ENCODE measurements at places on chromosomes 3 and 15.

DNA sequence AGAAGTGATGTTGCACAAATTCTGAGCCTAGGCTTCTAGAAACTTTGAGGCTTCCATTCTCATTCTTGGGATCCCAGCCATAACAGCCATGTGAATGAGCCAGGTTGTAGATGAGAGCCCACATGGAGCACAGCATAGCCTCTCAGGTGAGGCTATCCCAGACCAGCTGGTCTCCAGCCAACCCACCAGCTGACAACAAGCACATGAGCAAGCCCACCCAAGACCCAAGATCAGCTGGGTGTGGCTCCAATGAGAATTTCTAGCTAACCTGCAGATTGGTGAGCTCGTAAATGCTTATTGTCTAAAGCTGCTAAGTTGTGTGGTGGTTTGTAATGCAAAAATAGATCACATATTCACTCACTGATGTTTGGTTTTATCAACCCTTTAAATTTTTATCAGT, 14.4 kb downstream of the KY start:
- DNase-seq: no peak

DNA sequence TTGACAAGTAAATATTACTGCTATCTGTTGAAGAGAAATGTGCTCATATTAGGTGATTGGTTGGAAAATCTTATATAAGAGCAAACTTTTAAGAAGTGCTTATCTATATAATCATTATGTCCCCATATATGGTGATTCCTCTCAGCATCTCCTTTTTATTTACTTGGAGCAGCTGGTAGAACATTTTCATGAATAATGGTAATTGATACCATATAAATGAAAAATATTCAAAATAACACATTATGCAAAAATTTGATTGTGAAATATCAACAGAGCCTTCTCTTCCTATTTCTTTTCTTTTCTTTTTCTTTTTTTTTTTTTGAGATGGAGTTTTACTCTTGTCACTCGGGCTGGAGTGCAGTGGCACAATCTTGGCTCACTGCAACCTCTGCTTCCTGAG, 56.2 kb downstream of the ROBO2 start:
- no peak for DNase-seq

DNA sequence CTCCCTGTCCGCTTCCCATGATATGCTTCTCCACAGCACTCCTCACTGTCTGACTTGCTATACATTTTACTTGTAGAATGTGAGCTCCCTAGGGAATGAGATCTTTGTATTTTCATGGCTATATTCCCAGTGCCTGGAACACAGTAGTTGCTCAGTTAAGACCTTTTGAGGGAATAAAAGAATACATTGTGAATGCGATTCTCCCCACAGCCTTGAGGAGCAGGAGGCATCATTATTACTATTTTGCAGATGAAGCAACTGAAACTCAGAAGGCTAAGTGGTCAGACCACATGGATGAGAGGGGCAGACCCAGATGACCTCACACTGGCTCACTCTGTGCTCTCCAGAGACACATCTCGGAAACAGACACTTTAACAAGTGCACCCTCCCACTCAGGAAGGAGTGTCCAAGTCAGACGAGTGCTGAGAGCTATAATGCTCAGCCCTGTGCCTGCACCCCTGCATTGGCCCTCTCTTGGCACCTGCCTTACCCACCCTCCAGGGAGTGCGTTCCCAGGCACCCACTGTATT, 46.8 kb downstream of the SST start:
- no peak for DNase-seq

DNA sequence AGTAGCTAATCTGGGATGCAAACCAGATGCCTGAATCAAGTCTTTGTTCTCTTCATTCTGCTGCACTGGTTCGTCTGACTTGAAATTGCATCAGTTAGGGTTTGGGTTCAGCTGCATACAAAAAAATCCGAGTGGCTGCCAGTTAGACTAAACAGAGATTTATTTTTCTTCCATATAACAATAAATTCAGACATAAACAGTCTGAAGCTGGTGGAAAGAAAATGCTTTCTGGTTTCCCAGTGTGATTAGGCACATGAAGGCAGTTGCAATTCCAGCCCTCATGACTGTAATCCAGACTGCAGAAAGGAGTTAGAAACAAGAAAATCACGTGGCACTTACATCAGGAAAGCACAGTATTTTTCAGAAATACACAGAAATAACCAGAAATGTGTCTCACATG, 930.7 kb downstream of the MCTP2 start:
- no peak for DNase-seq

- no peak for DNase-seq
Observed at GRCh38 chr3:49740427-49740826, 16.7 kb upstream of the GMPPB start.

- no peak for DNase-seq
Observed at GRCh38 chr15:62998262-62998890, 44.2 kb upstream of the TPM1 start.

GRCh38 chr15:81091889-81092558, 42.0 kb upstream of the CFAP161 start:
- DNase-seq: no peak

DNA sequence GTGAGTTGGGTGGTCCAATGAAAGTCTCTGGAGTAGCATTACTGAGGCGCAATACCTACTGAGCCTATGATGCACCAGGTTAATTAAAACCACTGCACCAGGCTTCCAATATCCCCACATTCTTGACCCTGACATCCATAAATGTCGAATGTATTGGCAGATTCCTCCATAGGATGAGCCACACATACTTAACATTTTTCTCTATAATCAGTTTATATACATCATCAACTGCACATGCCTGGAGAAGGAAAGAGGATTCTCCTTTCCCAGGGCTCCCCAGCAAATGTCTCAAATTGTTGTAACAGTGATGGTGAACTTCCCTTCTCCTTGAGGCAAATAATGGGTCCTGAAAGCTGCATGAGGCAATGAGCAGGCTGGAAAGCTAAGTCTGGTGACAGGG, 82.3 kb upstream of the LPP start:
- DNase-seq: no peak

GRCh38 chr15:28962851-28963710, 77.3 kb downstream of the APBA2 start:
- DNase-seq: no peak
